ENCODE measurements at places on chromosomes 2 and 18.

- no peak for DNase-seq
These were observed 209.0 kb upstream of the PARD3B start for GRCh38 chr2:204336153-204336744.

DNA sequence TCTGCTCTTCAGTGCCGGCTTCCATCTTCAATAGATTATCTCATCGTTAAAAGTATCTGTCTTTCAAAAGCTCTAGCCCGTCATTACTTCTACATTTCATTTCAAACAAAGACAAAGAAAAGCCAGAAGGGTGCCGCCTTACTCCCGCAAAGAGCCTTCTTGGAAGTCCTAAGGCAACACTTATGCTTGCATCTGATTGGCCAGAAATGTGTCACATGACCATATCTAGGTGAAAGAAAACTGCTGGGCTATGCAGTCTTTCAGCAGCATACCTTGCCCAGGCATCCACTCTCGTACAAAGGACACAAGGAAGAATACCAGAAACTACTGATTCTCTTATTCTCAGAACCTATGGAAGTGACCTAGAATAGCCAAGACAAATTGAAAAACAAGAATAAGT lies 217.1 kb upstream of the SLC35G4 start:
- no peak for DNase-seq

GRCh38 chr2:105880637-105881036 lies 135.9 kb downstream of the NCK2 start:
- DNase-seq = no peak

DNA sequence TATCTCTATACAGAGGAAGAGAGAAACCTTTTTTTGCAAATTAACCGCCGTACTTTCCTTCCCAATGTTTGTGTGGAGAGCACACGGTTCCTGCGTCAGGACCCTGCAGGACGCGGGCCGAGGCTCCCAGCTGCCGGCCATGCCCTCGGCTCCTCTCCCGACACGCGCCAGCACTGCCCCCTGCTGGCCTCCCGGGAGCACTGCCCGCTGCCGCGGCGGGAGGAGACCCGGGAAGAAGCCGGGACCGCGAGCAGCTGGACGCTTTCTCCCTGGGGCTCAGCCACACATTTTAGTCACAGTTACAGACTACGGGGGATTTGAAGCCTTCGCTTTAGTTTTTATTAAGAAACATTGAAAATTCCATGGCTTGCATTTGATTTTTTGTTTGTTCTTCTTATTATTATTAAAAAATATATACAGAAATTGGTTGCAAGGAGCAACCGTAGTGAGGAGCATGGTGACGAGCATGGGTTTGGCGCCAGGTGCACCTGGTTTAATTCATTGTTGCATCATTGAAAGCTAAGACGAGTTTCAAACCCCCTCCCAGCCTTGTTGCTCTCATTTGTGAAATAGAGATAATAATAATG lies 401.2 kb downstream of the GALR1 start:
- DNase-seq = no peak

GRCh38 chr2:216765761-216766262 lies 70.5 kb upstream of the IGFBP5 start:
- DNase-seq = no peak

- DNase-seq = no peak
These were observed 202.3 kb downstream of the KCNH7 start for GRCh38 chr2:162636206-162636728.

DNA sequence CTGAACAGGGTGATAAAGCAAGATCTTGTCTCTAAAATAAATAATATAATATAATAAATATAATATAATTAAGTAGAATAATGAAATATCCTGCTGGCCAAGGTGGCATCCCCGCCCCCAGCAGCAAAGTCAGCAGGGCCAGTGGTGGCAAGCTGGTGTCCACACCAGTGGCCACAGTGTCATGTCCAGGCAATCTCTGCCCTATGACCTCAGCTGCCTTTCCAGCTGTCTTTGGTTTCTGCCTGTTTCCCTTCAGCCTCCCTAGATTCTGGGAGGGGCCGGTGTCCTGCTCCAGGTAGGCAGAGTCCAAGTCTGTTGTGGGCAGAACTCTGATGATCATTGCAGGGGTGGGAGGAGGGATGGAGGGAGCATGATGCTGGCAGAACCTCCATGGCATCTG lies 16.2 kb upstream of the STEAP3 start:
- no peak for DNase-seq
